ENCODE measurements at places on chromosomes 3 and 15.

DNA sequence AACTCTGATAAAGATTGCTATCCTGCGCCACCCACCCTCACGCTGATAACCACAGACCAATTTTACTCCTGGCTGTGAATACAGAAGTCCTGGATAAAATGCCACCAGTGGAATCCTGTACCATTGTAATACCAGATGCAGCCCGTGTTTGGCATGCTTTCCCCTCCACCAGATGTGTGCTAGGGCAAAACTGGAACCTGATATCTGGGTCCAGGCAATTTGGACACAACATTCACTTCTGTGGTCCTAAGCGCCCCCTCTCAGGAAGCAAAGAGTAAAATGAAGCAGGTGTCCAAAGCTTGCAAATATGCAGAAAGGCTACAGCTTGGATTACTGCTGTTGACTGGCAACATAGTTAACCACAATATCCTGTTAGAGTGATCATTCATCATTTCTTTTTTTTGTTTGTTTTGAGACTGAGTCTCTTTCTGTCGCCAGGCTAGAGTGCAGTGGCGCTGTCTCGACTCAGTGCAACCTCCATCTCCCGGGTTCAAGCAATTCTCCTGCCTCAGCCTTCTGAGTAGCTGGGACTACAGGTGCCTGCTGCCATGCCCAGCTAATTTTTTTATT lies 32.8 kb downstream of the LOXL1 start:
- H3K27ac ChIP-seq, result no peak overlapping the region
- no peak overlapping the region for H3K4me3 ChIP-seq
- no peaks in the 10 kb centered on the region for H3K36me3 ChIP-seq
- H3K27me3 ChIP-seq, result no peaks in the 10 kb centered on the region
- no peak for DNase-seq

- no peaks in the 10 kb centered on the region for H3K36me3 ChIP-seq
- no peaks in the 10 kb centered on the region for H3K4me1 ChIP-seq
- no peaks in the 10 kb centered on the region for H3K27me3 ChIP-seq
- no peak overlapping the region for H3K4me3 ChIP-seq
- H3K27ac ChIP-seq, result no peak overlapping the region
Observed at GRCh38 chr3:70281663-70282062, 30.8 kb downstream of the MDFIC2 start.

DNA sequence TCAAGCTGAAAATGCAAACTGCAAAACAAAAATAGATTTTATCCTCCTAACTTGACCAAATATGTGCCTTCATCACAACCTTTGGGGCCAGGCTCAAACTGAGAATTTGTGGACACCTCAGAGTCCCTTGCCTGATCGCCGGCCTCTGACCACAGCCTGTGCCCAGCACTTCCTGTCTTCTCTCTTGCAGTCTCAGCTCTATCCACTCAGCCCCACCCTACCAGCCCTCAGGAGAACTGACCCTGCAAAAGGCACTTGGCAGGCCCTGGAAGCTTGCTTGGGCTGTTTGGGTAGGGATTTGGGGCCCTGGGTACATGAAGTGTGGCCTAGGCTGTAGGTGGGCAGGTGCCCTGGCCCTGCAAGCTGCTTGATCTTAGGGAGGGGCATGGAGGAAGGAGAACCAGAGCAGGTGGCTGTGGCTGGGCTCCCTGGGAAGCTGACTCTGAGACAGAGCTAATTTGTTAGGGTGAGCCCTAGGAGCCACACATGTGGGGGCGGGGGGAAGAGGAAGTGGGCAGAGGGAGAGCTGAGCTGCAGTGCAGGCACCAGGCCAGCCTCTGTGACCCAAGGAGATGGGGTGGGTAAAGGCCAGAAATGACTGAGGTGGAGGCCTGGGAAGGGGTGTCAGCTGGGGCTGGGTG lies 8.6 kb downstream of the CLEC3B start:
- H3K36me3 ChIP-seq, result no peaks in the 10 kb centered on the region
- H3K27me3 ChIP-seq, result peaks cover 13% of the 10 kb centered on the region
- peak; percentile 65 for DNase-seq
- peak overlapping the region; percentile 33 for H3K27ac ChIP-seq
- H3K4me1 ChIP-seq, result peaks cover 35% of the 10 kb centered on the region

DNA sequence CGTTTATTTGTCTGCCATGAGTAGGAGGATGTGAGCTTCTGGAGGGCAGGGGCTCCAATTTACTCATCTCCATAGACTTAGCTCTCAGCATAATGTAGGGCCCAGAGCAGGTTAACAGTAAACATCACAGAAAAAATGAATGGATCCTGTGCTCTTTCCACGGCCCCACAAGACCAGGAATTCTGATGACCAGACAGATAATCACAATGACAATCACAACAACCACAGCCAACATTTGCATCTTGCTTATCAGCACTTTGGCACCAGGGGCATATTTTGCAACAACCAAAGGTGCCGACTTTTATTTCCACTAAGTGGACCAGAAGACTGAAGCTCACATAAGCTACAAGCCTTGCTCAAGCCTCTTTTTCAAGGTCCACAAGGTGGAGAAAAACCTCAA lies 68.9 kb upstream of the ANKRD34C start:
- no peaks in the 10 kb centered on the region for H3K36me3 ChIP-seq
- no peak overlapping the region for H3K4me3 ChIP-seq
- H3K27ac ChIP-seq, result no peak overlapping the region
- no peak for DNase-seq
- no peaks in the 10 kb centered on the region for H3K4me1 ChIP-seq

- peaks cover 6% of the 10 kb centered on the region for H3K36me3 ChIP-seq
- H3K27me3 ChIP-seq, result no peaks in the 10 kb centered on the region
- no peak overlapping the region for H3K4me3 ChIP-seq
Observed at GRCh38 chr3:134472831-134473230, 13.0 kb downstream of the ANAPC13 start.

- H3K36me3 ChIP-seq, result peaks cover 4% of the 10 kb centered on the region
- H3K4me3 ChIP-seq, result no peak overlapping the region
- H3K27me3 ChIP-seq, result no peaks in the 10 kb centered on the region
- H3K27ac ChIP-seq, result no peak overlapping the region
Observed at GRCh38 chr3:76949033-76949432, 90.9 kb upstream of the ROBO2 start.

- H3K4me3 ChIP-seq, result peak overlapping the region; percentile 6
- H3K36me3 ChIP-seq, result peaks cover 6% of the 10 kb centered on the region
- no peak for DNase-seq
- H3K4me1 ChIP-seq, result peaks cover 5% of the 10 kb centered on the region
Observed at GRCh38 chr15:96340598-96341512, 10.4 kb downstream of the NR2F2 start.

GRCh38 chr15:60982249-60982910 lies 246.7 kb downstream of the RORA start:
- no peaks in the 10 kb centered on the region for H3K4me1 ChIP-seq
- no peak overlapping the region for H3K27ac ChIP-seq
- H3K36me3 ChIP-seq, result no peaks in the 10 kb centered on the region
- H3K27me3 ChIP-seq, result peaks cover 65% of the 10 kb centered on the region

GRCh38 chr3:17623464-17623863 lies 119.0 kb downstream of the TBC1D5 start:
- H3K27ac ChIP-seq, result no peak overlapping the region
- H3K36me3 ChIP-seq, result no peaks in the 10 kb centered on the region
- DNase-seq, result no peak
- no peak overlapping the region for H3K4me3 ChIP-seq
- H3K27me3 ChIP-seq, result no peaks in the 10 kb centered on the region
- peaks cover 14% of the 10 kb centered on the region for H3K4me1 ChIP-seq

GRCh38 chr3:32391643-32392535 lies at the start of gene CMTM7:
TSS of gene CMTM7 (plus strand) at chr3:32391853. CDS start at chr3:32391907, 54 bp downstream.
- peak within 1 kb of the TSS; percentile 91 for H3K4me3 ChIP-seq
- DNase-seq, result peak; percentile 78
- H3K27me3 ChIP-seq, result no peaks in the 10 kb centered on the region
- peak within 1 kb of the TSS; percentile 80 for H3K27ac ChIP-seq

DNA sequence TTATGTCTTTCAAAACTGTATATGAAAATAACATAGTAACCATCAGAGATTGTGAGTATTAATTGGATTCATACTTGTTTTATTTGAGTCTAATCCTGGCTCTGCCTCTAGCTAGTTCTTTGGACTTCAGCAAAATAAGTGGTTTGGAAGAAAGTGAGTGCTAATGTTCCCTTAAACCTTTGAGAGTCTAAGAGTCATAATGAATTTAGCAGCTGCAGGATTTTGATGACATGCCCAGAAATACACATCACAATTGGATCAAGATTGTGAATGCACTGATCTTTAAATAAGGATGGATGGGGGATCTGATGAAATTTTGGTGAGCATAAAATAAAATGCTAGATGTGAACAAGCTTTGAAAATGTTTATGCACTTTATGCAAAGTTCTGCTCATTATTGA lies 79.9 kb upstream of the FAM98B start:
- H3K27ac ChIP-seq, result no peak overlapping the region
- no peak overlapping the region for H3K4me3 ChIP-seq
- no peaks in the 10 kb centered on the region for H3K4me1 ChIP-seq
- peaks cover 32% of the 10 kb centered on the region for H3K27me3 ChIP-seq
- H3K36me3 ChIP-seq, result no peaks in the 10 kb centered on the region

- H3K4me1 ChIP-seq, result no peaks in the 10 kb centered on the region
- H3K36me3 ChIP-seq, result no peaks in the 10 kb centered on the region
- H3K4me3 ChIP-seq, result no peak overlapping the region
- no peak overlapping the region for H3K27ac ChIP-seq
- DNase-seq, result no peak
Observed at GRCh38 chr15:41990243-41990605, 17.9 kb upstream of the EHD4 start.

GRCh38 chr3:112699436-112699978 lies 58.6 kb upstream of the CCDC80 start:
- H3K4me1 ChIP-seq, result peaks cover 4% of the 10 kb centered on the region
- DNase-seq, result no peak
- no peaks in the 10 kb centered on the region for H3K36me3 ChIP-seq
- no peak overlapping the region for H3K4me3 ChIP-seq
- H3K27me3 ChIP-seq, result peaks cover 6% of the 10 kb centered on the region
- H3K27ac ChIP-seq, result no peak overlapping the region

GRCh38 chr3:23923786-23924185 lies 6.9 kb downstream of the RPL15 start:
- H3K4me3 ChIP-seq, result no peak overlapping the region
- H3K4me1 ChIP-seq, result peaks cover 16% of the 10 kb centered on the region
- no peaks in the 10 kb centered on the region for H3K27me3 ChIP-seq

DNA sequence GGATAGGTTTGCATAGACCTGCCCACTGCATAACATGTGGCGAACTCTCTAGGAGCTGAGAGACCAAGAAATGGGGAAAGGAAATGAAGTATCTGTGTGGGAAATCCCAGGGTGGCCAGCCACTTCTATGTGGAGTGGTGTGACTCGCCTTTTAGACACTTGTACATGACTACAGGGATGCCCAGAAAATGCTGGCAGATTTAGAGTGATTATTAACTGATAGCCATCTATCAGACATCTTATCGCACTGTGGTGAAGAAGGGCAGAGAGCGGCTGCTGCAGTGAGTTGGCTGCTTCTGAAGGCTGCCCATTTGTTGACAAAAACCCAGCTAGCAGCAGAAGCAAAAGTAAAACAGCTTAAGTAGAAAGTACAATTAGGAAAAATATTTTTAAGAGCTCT lies 18.1 kb upstream of the STAC start:
- H3K36me3 ChIP-seq, result no peaks in the 10 kb centered on the region
- DNase-seq, result no peak
- H3K27ac ChIP-seq, result no peak overlapping the region
- H3K4me3 ChIP-seq, result no peak overlapping the region

- no peak overlapping the region for H3K4me3 ChIP-seq
- no peak for DNase-seq
- H3K27me3 ChIP-seq, result no peaks in the 10 kb centered on the region
- H3K27ac ChIP-seq, result no peak overlapping the region
Observed at GRCh38 chr3:55402886-55403609, 84.1 kb downstream of the WNT5A start.

GRCh38 chr3:38542401-38543298 lies 46.5 kb downstream of the EXOG start:
- no peak overlapping the region for H3K4me3 ChIP-seq
- no peak overlapping the region for H3K27ac ChIP-seq

DNA sequence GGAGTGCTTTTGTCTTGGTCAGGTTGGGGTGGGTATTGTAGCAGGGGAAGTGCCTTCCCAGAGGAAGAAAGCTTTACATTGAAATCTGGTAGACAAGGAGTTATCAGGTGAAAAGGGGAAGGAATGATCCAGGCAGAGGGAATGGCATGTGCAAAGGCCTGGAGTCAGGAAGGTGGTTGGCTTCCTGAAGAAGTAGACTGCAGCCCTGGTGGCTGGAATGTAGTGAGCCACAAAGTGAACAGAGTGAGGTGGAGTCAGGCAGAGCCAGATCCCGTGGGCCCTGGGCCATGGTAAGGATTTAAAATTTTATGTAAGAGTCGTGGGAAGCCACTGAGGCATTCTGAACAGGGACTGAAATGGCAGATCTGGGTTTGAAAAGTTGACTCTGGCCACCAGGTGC lies 58.3 kb downstream of the RAB11A start:
- no peak overlapping the region for H3K4me3 ChIP-seq
- H3K4me1 ChIP-seq, result no peaks in the 10 kb centered on the region
- no peaks in the 10 kb centered on the region for H3K36me3 ChIP-seq
- DNase-seq, result no peak
- peak overlapping the region; percentile 2 for H3K27ac ChIP-seq
- no peaks in the 10 kb centered on the region for H3K27me3 ChIP-seq
